COLO829 (cell line): ENCODE measurements at places on chromosomes 2 and 18.

- no peak for DNase-seq
These were observed 181.5 kb downstream of the TCF4 start for GRCh38 chr18:55406451-55406991.

DNA sequence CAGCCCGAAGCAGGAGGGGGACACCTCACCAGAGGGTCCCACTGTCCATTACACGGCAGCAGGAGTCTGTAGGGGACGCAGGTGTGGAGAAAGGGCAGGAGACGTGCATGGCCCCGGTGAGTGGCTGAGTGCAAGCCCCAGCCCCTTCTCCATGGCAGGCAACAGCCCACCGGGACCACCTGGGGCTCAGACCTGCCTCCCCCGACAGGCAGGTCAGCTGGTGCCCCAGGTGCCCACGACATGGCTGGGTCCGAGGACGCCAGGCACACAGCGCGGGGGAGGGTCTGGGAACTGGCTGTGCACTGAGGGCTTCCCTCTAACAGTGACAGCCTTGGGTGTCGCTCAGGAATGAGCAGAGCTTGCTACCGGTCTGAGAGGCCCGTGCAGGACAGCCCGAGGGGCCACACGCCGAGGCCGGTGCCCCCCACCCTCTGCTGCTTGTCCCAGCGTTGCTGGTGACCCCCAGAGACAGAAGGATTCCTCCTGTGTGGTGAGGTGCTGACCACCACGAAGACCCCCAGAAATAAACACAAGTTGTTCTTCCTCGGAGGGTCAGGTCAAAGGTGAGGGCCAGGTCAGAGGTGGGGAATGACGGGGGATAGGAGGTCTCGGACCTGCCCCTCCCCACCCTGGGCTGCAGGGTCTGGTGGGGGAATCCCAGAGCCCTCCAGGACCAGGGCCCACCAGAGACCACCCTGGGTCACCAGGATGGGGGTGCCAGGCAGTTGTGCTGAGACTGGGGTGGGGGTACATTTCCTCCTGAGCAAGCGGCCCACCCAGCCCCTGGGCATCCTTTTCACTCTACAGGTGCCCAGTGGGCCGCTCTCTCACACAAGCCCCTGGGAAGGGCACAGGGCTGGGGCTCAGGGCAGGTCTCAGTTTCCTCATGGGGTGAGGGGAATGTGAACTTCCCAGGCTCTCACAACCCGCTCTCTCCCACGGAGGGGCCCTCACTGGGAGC, 50.6 kb downstream of the SLC66A2 start:
- DNase-seq = no peak

DNA sequence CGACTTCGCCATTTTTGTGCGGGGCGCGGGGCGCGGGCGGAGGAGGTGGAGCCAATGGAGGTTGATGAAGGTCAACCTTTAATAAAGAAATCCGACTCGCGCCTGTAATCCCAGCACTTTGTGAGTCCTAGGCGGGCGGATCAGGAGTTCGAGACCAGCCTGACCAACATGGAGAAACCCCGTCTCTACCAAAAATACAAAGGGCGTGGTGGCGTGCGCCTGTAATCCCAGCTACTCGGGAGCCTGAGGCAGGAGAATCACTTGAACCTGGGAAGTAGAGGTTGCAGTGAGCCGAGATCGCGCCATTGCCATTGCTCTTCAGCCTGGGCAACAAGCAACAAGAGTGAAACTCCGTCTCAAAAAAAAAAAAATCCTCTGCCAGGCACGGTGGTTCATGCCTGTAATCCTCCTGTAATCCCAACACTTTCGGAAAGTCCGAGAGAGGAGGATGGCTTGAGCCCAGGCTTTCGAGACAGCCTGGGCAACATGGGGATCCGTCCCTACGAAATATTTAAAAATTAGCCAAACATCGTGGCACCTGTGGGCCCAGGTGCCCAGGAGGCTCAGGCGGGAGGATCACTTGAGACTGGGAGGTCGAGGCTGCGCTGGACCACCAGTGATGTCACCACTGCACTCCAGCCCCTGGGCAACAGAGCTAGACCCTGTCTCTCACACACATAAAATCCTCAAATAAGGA, 493 bp upstream of the PREB start:
- DNase-seq = no peak

- DNase-seq = no peak
These were observed 37.6 kb downstream of the CRACDL start for GRCh38 chr2:98898423-98898841.

GRCh38 chr2:240597054-240597418, 10.5 kb downstream of the CAPN10 start:
- DNase-seq = no peak

- DNase-seq = no peak
These were observed 34.1 kb downstream of the TRABD2A start for GRCh38 chr2:84846741-84847142.
